ENCODE measurements at places on chromosomes 4 and X. TPM values are rescaled to one million over a fixed set of nuclear protein-coding genes. Genes with fewer than 3 reads are reported as not detected.

CLTRN gene
- 0.28 TPM for total RNA-seq

DCAF12L2 gene
- not detected for total RNA-seq

AREG gene
- 31.3 TPM for total RNA-seq

GRIA3 gene
- total RNA-seq = 1.0 TPM

REPS2 gene
- 14.1 TPM for total RNA-seq

NOCT gene
- total RNA-seq = 6.8 TPM

USP17L24 gene
- not detected for total RNA-seq

DNA sequence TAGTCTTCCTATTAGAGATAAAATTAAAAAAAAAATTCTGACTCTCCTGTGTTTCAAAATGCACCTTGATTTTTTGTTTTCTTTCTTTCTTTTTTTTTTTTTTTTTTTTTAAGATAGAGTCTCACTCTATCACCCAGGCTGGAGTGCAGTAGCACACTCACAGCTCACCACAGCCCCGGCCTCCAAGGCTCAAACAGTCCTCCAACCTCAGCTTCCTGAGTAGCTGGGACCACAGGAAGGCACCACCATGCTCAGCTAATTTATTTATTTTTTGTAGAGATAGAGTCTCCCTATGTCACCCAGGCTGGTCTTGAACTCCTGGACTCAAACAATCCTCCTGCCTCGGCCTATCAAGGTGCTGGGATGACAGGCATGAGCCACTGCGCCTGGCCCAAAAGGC lies 41.1 kb upstream of the TMEM184C start:
- no peaks in the 10 kb centered on the region for H3K27me3 ChIP-seq
- DNase-seq = no peak
- H3K27ac ChIP-seq = no peak overlapping the region
- no peaks in the 10 kb centered on the region for H3K36me3 ChIP-seq
- H3K4me3 ChIP-seq = no peak overlapping the region

DNA sequence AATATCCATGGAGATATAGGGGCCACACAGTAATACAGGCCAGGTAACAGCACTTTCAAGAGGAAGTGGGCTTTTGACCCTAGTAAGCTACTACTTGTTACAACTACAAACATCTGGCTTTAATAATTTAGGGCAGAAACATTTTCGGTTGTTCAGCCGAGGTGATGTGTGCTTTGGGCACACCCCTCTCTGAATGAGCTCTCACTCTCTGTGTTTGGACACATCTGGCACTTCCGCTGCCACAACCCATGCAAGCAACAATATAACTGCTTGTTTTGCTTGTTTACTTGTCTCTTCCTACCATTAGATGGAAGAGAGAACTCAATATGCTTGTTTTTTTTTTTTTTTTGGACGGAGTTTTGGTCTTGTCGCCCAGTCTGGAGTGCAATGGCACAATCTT lies 277.2 kb downstream of the HS3ST1 start:
- no peaks in the 10 kb centered on the region for H3K4me1 ChIP-seq
- H3K27ac ChIP-seq = no peak overlapping the region
- H3K4me3 ChIP-seq = no peak overlapping the region
- H3K27me3 ChIP-seq = no peaks in the 10 kb centered on the region
- no peak for DNase-seq

- DNase-seq = no peak
- no peak overlapping the region for H3K27ac ChIP-seq
- H3K36me3 ChIP-seq = no peaks in the 10 kb centered on the region
- H3K4me1 ChIP-seq = no peaks in the 10 kb centered on the region
- no peaks in the 10 kb centered on the region for H3K27me3 ChIP-seq
- no peak overlapping the region for H3K4me3 ChIP-seq
Measured at GRCh38 chrX:134695999-134696398, 37.7 kb upstream of the PLAC1 start.

GRCh38 chr4:69056921-69057550 lies 39.2 kb upstream of the UGT2B7 start:
- no peaks in the 10 kb centered on the region for H3K36me3 ChIP-seq
- no peak overlapping the region for H3K27ac ChIP-seq
- no peaks in the 10 kb centered on the region for H3K4me1 ChIP-seq

- H3K36me3 ChIP-seq = no peaks in the 10 kb centered on the region
- no peak overlapping the region for H3K4me3 ChIP-seq
- H3K27ac ChIP-seq = no peak overlapping the region
- peaks cover 4% of the 10 kb centered on the region for H3K4me1 ChIP-seq
Measured at GRCh38 chrX:67523932-67524331, 19.9 kb upstream of the AR start.

DNA sequence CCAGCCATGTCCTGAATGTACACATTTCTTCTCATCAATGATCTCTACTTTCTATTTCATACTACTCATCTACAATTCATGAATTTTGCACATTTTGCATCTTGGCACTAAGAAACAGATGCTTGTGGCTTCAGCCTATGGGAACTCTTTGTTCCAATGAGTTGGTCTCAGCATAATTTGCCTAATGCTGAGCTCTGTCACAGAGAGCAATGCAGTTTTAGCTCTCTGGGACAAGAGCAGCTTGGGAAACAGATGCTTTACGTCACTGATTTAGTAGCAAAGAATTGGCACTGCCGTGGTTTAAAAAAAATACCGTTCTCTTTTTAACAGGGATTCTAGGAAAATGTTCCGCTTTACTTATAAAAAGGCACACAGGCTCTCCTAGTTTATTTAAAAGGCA lies 162.4 kb downstream of the WDFY3 start:
- peaks cover 23% of the 10 kb centered on the region for H3K36me3 ChIP-seq
- H3K4me1 ChIP-seq = no peaks in the 10 kb centered on the region
- DNase-seq = no peak
- no peak overlapping the region for H3K4me3 ChIP-seq
- H3K27me3 ChIP-seq = no peaks in the 10 kb centered on the region

- no peak overlapping the region for H3K27ac ChIP-seq
- H3K4me1 ChIP-seq = no peaks in the 10 kb centered on the region
- no peaks in the 10 kb centered on the region for H3K36me3 ChIP-seq
- no peak for DNase-seq
- no peaks in the 10 kb centered on the region for H3K27me3 ChIP-seq
Measured at GRCh38 chr4:144402176-144402575, 243.8 kb upstream of the HHIP start.

GRCh38 chr4:111136438-111136837 lies 513.6 kb upstream of the PITX2 start:
- no peak overlapping the region for H3K4me3 ChIP-seq
- no peak overlapping the region for H3K27ac ChIP-seq
- H3K36me3 ChIP-seq = no peaks in the 10 kb centered on the region

DNA sequence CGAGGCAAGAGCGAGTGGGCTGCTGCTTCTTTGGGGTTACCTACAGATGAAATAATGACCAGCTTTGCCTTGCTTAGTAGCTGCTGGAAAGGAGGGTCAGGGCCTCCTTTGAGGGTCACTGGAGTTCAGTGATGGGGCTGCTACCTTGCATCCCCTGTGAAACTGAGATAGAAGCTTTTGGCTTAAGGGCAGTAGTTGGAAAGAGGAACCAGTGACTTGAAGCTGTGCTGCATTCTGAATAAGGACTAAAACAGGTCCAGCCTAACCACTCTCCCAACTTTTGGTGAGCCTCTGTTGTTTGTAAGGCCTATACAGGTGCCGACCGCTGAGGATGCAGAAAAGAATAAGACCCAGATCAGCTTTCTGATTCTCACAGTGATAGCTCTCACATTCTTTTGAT lies 41.2 kb downstream of the RASL11B start:
- no peak overlapping the region for H3K4me3 ChIP-seq
- DNase-seq = no peak
- H3K4me1 ChIP-seq = no peaks in the 10 kb centered on the region
- no peaks in the 10 kb centered on the region for H3K36me3 ChIP-seq
- no peak overlapping the region for H3K27ac ChIP-seq

DNA sequence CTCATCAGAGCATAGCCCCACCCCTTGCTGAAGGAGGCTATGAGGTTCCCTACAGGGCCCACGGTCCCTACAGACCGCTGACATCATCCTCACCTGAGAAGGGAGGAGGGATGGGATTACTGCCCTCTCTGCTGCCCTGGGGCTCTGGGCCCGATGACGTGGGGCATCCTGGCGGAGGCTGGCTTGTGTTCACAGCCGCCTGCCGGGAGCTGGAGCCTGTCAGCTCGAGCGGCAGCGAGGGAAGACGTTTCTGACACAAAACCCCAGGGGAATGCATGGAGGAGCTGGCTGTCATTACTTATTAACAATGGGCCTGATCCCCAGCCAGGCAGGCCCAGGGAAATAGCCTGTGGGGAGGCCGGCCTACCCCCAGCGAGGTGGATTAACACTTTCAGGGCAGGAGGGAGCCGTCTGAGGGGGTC lies 106.6 kb upstream of the ATP6AP2 start:
- no peaks in the 10 kb centered on the region for H3K27me3 ChIP-seq
- no peak overlapping the region for H3K4me3 ChIP-seq
- no peaks in the 10 kb centered on the region for H3K36me3 ChIP-seq
- no peak overlapping the region for H3K27ac ChIP-seq

GRCh38 chr4:76811604-76812412 lies 86.1 kb downstream of the SOWAHB start:
- no peak overlapping the region for H3K4me3 ChIP-seq
- no peaks in the 10 kb centered on the region for H3K36me3 ChIP-seq
- DNase-seq = no peak
- peak overlapping the region; percentile 13 for H3K27ac ChIP-seq
- peaks cover 4% of the 10 kb centered on the region for H3K4me1 ChIP-seq
- no peaks in the 10 kb centered on the region for H3K27me3 ChIP-seq

GRCh38 chr4:78684325-78685079 lies 91.6 kb upstream of the BMP2K start:
- H3K4me3 ChIP-seq = no peak overlapping the region
- no peak overlapping the region for H3K27ac ChIP-seq
- no peak for DNase-seq
- H3K4me1 ChIP-seq = peaks cover 12% of the 10 kb centered on the region
- no peaks in the 10 kb centered on the region for H3K27me3 ChIP-seq

DNA sequence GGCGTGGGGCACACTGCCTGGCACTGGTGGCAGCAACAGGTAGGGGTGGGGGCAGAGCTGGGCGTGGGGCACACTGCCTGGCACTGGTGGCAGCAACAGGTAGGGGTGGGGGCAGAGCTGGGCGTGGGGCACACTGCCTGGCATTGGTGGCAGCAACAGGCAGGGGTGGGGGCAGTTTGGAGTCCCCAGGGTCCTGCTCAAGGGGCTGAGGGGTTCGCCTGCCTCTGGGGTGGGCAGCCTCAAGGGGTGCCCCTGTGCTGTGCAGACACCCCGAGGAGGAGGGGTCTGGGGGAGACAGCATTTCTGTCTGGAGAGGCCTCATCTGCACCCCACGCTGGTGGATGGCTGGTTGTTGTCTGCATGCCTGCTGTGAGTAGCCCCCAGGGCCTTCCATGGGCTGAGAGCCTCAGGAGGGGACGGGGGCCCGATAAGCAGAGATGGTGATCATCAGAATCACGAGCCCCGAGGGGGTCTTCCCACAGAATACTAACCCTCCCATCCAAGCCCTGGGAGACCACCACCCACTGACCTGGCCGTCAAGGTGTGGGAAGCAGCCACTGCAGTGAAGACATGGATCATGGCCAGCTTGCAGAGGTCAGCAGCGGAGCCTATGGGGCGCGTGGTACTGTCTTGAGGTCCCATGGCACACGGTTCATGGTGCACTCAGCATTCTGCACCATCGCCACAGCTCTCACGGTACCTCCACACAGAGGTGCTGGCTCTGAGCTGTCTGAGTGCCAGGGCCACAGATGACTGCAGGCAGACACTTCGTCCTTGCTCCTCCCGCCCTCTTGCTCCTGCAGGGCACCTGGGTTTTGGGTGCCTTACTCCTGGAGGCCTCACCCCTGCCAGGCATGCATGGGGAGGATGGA lies 21.5 kb downstream of the NAT8L start:
- H3K27ac ChIP-seq = no peak overlapping the region
- H3K36me3 ChIP-seq = no peaks in the 10 kb centered on the region
- H3K27me3 ChIP-seq = no peaks in the 10 kb centered on the region
- no peaks in the 10 kb centered on the region for H3K4me1 ChIP-seq

DNA sequence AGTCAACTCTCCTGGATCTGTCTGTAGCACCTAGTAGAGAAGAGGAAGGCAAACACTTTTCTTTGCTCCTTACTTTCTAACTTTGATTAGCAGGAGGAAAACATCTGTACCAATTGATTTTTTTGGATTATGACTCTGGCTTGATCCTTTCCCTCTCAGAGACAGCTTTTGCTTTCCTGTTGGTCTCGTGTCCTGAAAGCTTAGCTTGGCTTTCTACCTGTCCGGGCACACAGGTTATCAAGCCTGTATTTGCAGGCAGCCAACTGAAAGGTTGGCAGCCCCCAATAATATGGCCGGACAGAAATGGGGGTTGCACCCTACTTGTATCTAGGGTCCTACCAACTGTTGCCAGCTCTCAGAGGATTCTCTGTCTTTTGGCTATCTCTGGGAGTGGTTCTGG lies 43.1 kb upstream of the LAMP2 start:
- DNase-seq = no peak
- no peaks in the 10 kb centered on the region for H3K36me3 ChIP-seq
- H3K4me1 ChIP-seq = no peaks in the 10 kb centered on the region

DNA sequence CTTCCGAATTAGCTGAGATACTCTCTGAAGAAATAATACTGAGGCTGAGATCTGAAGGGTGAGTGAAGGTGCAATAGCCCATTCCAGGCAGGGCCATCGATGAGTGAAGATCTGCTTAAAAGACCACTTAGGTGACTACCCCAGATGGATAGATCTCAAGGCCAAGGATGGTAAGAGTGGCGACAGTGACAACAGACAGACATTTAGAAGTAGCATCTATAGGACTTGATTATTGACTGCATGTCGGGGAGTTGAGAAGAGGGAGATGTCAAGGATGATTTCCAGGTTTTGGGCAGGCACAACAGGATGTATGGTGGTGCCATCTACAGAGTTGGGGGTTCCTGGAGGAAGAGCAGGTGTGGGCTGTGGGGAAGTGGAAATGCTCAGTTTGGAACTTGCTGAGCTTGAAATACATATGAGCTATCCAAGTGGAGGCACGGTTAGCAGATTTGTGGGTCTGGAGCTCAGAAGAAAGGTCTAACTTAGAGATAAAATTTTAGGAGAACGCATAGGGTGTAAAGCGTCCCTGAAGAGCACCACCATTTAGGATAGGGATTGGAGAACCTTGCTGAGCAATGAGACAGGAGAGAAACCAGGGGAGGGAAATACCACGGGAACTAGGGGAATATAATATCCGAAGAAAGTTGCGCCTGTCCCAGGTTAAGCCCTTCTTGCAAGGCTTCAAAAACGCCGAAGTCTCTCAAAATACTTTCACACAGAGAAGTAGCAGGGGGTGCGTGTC lies 688 bp downstream of the UFSP2 start:
- H3K27ac ChIP-seq = peak overlapping the region; percentile 96
- DNase-seq = no peak
- H3K4me1 ChIP-seq = peaks cover 47% of the 10 kb centered on the region
- H3K27me3 ChIP-seq = no peaks in the 10 kb centered on the region

- H3K27ac ChIP-seq = no peak within 1 kb of the TSS
- H3K36me3 ChIP-seq = no peaks in the 10 kb centered on the region
- no peaks in the 10 kb centered on the region for H3K27me3 ChIP-seq
- peak within 1 kb of the TSS; percentile 43 for H3K4me3 ChIP-seq
- H3K4me1 ChIP-seq = no peaks in the 10 kb centered on the region
Measured at GRCh38 chrX:120310861-120311726, at the start of gene TMEM255A. TSS of gene TMEM255A (minus strand) at chrX:120311461. CDS start at chrX:120311309, 152 bp downstream.

- no peak for DNase-seq
- H3K36me3 ChIP-seq = peaks cover 6% of the 10 kb centered on the region
- no peaks in the 10 kb centered on the region for H3K27me3 ChIP-seq
- H3K4me3 ChIP-seq = peak overlapping the region; percentile 91
- peak overlapping the region; percentile 94 for H3K27ac ChIP-seq
Measured at GRCh38 chr4:73070074-73070390, 516 bp upstream of the COX18 start.

Data from right atrium auricular region (tissue), 2 donors.